ENCODE measurements at places on chromosomes 1 and 21.

DNA sequence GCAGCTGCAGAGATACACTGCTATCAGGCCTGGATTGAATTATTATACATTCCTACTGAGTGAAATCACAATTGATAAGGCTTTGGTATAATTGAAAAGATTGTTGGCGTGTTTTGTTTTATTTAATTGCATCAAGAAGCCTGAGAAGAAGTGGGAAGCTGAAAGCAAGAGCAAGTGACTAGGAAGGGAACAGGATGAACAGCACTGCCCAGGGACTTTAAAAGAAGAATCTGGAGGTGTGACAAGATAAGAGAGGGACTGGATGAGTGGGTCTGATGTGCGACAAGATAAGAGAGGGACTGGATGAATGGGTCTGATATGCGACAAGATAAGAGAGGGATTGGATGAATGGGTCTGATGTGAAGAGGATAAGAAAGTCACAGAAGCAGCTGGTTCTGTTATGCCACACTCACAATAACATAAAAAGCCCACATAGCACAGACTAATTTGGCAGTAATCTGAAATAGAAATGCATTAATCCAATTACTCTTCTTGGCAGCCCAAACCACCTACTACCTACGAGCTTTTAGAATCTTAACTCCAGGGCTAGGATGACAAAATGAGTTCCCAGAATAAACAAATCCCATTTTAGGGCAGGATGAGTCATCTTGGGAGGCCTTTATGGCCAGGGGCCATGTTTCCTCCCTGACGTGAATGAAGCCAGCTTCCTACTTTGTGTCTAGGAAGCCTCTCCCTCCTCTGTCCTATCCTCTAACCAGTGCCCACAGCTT is 129.7 kb downstream of the DUSP10 start:
- DNase-seq, result no peak

GRCh38 chr1:199758626-199759255 is 268.8 kb upstream of the NR5A2 start:
- DNase-seq, result no peak

- DNase-seq, result no peak
These were observed 11.5 kb upstream of the TMEM51 start for GRCh38 chr1:15141935-15142539.

DNA sequence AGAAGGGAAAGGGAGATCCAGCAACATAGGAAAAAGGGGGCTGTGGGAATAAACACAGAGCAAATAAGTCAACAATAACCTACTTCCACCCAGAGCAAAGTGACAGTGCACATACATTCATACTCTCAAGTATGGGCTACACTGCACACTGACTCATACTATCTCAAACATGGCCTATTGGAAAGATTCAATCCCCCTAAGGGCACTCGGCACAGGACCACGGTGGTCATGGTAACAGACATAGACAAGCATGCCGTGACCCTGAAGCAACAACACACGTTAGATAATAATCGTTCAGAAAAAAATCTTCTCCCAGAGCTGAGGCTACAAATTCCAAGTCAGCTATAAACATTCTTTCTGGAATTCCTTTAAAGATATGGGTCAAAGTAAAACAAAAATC is 16.8 kb upstream of the JAK1 start:
- DNase-seq, result no peak

GRCh38 chr1:224897529-224898327 is 31.7 kb upstream of the DNAH14 start:
- DNase-seq, result no peak

DNA sequence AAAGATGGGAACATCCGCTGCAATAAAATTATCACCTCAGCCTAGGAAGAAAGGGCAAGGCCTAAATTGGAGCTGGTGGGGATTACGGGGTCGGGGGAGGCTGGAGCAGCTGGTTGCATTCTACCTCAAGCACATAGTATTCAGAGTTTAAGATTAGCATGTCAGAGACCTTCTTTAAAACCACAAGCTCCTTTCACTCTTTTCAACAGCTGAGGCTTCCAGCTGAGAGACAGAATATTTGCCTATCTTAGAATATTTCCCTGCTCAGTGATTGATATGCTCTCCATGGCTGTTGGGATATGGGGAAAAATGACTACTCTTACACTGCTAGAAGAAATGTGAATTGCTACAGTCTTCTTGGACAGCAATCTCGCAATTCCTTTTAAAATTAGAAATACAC is 248.6 kb downstream of the TBX15 start:
- no peak for DNase-seq

GRCh38 chr21:29185172-29185571 is 54.7 kb downstream of the MAP3K7CL start:
- DNase-seq, result no peak

DNA sequence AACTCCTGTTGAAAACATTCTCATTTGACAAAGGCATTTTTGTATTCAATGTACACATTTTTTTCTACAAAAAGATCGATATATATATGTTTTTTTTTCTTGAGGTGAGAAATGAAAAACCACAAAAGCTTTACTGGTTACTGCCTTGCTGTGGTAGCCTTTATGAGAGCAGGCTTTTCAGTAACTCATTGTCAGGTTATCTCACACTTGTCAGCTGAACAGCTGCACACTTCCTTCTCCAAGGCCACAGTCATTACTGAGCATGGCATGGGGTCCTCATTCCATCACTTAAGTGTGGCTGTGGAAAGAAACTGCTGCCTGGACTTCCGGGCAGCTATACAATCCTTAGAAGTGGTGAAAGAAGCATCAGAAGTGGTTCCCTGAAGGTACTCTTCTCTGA is 169.3 kb upstream of the ZP4 start:
- DNase-seq, result no peak

GRCh38 chr1:31145648-31146047 is 80.1 kb upstream of the PUM1 start:
- DNase-seq, result no peak

DNA sequence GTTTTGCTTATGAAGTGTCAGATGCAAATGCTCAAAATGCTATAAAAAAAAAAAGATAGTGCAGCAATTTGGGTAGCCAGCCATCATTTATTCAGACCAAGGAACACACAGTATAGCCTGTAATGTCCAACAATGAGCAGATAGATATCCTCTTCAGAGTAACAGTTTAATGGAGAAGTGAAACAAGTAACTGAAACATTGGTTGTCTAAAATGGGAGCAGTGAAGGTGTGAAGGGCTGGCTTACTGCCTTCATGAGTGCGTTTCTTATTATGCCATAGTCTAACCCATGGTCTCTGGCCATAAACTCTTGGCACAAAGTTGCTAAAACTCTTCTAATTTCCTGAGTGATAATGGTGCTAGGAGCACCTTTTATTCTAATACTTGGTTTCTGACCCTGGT is 11.4 kb downstream of the RGS5 start:
- no peak for DNase-seq

DNA sequence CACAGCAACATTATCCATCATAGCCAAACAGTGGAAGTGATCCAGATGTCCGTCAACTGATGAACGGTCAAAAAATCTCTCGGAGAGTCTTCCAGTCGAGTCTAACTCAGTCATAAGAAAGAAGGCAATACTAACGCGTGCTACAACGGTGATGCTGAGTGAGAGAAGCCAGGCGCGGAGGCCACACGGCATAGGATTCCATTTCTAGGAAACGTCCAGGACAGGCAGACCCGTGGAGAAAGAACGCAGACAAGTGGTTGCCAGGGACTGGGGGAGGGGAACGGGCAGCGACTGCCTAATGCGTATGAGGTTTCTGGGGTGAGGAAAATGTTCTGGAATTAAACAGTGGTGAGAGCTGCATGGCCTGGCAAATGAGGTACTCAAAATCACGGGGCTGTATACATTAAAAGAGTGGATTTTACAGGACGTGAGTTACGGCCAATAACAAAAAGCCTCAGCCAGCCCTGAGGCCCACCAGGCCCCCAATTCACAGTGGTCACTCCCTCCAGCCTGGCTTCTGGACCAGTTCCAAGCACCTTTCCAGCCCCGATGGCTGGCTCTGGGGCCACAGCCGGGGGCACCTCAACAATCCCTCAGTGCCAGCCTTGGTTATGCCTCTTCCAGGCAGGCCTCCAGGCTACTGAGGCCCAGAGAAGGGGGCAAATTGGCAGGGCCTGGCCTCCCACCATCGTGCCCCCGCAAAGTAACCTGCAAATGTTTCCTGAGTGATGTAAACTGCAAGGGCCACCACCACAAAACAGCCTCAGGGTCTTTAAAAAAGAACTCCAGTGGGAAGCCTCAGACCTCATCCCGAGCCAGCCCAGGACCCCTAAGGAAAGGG is 3.4 kb downstream of the WNT9A start:
- no peak for DNase-seq

GRCh38 chr1:60747353-60747752 is 335.0 kb upstream of the NFIA start:
- no peak for DNase-seq

DNA sequence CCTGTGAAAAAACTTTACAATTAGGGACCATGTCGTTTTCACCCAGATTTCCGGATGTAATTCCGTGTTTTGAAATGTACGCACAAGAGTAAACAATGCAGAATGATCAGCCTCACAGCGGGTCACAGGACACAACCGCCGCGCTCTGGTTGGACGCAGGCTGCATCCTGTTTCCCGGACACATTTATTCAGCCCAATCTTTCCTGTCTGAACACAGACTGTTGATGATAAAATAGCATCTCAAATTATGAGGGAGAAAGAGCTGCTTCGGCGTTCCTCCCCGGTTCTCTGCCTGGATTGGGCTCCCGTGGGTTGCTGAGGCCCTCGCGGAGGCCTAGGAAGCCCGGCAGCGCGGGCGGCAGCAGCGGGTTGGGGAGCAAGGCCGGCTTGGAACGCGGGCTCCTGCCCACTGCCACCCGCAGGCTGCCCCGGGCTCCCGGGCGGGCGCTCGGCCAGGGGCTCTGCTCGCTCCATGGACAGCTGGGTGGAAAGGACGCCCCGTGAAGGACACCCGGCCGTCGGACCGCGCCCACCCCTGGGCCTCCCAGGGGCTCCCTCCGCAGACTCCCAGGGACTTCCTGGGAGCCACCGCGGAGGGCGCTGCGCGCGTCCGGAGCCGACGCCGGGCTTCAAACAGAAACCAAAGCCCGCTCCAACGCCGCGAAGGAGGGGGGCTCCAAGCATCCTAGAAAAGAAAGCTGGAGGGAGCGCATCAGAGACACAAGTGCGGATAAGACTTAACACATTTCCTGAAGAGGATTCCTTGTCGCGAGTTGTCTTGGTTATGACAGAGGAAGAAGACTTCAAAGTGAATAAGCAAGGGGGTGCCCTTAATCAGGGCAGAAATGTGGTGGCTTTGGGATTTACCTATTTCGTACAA is 122.3 kb downstream of the ESRRG start:
- no peak for DNase-seq

DNA sequence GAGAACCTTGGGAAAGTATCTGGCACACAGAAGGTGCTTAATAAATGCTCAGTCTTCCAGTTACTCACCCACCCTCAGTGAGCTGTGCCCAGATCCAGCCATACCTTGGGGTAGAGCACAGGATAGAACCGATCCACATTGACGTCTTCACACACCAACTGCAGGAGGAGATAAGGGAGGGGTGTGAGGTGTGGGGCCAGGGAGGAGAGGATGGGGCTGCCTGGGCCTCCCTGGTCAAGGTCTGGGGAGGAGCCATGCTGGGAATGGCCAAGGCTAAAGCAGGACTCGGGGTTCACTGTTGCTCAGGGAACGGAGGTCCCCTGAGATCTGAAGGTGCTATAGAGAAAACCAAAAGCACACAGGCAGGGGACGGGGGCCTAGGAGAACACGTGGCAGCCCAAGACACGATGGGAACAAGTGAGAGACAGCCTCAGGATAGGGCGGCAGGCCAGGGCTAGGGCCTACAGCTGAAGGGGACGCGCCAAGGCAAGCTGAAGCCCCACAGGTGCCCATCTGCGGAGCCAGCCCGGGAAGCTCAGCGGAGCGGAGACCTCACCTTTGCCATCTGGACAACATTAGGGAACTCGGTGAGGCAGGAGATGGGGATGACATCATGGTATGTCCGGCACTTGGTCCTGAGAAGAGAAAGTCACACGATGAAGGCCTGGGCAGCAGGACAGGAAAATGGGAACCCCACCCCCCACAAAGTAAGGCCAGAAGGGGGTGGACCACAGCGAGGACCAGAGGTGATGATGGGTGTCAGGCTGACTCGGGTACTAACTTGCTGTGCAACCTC is 55.9 kb downstream of the RAP1GAP start:
- DNase-seq, result no peak

Data from activated gamma-delta T cell (primary cell).